Breast epithelium (tissue), 4 donors: ENCODE measurements at places on chromosomes 13 and 19. TPM values are rescaled to one million over a fixed set of nuclear protein-coding genes. Genes with fewer than 3 reads are reported as not detected.

GRCh38 chr19:14400951-14401431 lies 18.1 kb downstream of the DDX39A start:
- DNase-seq: no peak

The FBL gene
- 217 TPM for total RNA-seq

DNA sequence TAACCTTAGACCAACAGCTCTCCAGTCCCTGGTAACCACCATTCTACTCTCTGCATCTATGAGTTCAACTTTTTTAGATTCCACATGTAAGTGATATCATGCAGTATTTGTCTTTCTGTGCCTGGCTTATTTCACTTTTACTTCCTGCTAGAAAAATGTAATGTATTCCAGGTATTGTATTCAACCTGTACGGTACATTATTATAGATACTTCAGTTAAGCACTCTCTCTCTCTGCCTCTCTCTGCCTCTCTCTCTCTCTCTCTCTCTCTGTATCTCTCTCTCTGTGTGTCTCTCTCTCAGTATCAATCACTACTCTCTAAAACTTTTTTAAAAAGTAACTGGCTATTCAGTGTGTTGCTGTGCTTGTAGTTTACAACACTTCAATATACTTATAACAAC lies 8.4 kb downstream of the DACH1 start:
- no peak for DNase-seq

The FGF14 gene
- under 0.01 TPM for total RNA-seq

- DNase-seq: no peak
These were observed 1.4 kb upstream of the ZNF584 start for GRCh38 chr19:58406818-58407657.

DNA sequence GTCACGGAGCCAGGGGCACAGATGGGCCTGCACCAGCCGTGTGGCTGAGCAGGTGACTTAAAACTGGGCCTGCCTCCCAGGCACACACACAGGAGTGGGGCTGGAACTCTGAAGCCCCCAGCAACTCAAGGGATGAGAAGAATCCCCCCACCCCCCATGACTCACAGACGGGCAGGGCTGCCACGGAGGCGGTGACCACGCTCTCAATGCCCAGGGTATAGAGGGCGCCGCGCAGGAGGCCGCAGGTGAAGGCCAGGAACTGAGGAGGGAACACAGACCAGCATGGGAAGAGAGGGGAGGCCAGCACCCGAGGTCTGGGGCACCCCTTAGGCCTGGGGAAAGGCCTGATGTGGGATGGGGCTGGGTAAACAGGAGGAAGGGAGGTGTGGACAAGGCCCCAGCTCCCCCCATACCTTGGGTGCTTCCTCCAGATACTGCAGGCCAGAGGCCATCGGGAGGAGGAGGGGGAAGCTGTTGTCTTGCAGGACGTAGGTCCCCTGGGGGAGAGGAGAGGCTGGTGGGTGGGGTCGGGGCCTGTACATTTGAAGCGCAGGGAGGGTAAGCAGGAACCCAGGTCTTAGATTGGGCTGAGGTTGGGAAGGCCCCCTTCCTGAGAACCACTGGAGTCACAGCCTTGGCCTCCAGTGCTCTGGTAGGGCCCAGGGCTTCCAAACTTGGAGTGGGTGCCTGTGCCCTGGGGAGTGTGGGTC lies 3.1 kb upstream of the NKPD1 start:
- no peak for DNase-seq

The GSX1 gene
- total RNA-seq: not detected

DNA sequence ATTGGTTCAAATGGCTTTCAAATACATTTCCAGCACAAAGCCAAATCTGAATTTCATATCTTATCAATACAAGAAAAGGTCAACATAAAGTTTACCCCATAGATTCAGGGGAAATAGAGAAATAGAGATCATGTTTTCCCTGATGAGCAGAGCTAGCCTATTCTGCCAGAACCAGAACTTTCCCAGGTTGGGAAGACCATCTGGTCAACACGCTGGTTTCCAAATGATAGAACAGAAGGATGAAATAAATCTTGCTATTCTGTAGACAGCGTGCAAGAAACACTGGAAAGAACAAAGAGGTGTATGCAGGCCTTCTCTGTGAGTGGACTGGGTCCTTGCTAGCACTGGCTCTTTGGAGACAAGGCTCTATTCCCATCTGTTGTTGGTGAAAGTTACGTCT lies 350.6 kb downstream of the NDFIP2 start:
- DNase-seq: no peak

The PTPRS gene
- 114 TPM for total RNA-seq

The HMG20B gene
- 127 TPM for total RNA-seq

The CEACAM16 gene
- total RNA-seq: not detected
